Stimulated activated CD8-positive, alpha-beta memory T cell treated with anti-CD3 and anti-CD28 coated beads, Interleukin-7, amount 100 ng/mL, for 48 hours (primary cell): ENCODE measurements at places on chromosomes 6 and 20.

- no peak for DNase-seq
These were observed 6.7 kb downstream of the PTGIS start for GRCh38 chr20:49561256-49561655.

DNA sequence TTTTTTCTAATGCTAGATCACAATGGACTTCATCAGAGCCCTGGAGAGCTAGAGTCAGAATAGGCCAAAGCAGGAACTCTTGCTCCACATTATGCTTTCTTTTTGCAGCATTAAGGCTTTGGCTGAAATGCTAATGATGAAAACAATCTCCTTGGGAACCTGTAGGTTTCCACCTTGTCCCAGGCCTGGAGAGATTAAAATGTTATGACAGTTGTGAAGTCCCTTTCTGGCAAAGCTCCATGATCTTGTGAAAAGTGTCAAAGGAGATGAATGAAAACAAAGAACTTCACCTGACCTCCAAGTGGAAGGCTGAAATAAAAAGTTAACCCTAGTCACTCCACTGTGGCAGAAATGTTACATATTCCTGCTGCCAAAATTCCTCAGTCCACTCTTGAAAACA is 64.0 kb upstream of the LRRC1 start:
- no peak for DNase-seq

GRCh38 chr6:139591075-139591865 is 216.8 kb upstream of the CITED2 start:
- DNase-seq = no peak

DNA sequence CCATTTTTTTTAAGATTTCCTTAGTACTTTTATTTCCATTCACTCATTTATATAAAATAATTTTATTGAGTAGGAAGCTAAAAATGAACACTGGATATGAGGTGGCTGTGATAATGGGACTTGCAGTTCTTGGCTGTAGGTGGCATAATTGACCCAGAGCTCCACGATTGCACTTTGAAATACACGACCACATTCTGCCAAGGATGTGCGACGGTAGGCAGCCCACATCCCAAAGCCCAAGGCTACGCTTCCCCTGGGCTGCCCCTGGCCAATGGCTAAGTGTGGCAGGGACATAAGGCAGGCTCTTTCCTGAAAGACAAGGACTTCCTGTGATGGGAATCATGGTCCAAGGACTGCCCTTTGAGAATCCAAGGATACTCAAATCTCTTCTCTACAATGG is 43.7 kb upstream of the ADTRP start:
- DNase-seq = no peak

DNA sequence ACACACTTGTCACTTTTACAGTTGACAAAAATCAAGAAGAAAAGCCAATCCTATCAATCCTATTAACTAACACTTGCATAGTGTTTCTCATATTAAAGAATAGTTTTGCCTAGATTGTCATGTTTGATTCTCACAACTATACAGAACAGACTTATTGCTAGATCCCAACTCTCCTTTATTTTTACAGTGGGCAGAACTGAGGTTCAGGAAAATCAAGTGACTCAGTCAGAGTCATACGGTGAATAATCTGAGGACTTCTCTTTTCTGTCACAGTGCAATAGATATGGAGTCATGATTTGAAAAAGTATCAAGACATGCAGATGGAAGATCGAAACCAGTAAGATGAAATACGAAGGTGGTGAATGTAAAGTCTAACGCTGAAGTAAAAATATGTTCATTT is 195.1 kb upstream of the CITED2 start:
- DNase-seq = no peak

DNA sequence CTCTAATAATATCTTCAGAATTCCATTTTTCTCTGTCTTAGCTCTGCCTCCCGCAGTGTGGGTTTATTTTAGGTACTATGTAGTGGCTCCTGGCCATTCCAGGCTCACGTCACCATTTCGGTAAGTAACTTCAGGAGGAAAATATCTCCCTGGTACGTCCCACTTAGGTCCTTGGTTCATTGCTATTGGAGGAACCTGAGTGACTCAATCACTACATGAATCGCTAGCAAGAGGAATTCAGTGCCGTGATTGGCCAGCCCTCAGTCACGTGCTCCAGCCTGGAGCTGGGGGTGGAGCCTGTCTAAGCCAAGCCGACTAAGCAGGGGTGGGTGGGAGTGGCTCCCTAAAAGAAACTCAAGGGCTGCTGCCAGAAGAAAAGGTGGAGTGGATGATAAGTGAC is 67.3 kb upstream of the E2F3 start:
- no peak for DNase-seq

DNA sequence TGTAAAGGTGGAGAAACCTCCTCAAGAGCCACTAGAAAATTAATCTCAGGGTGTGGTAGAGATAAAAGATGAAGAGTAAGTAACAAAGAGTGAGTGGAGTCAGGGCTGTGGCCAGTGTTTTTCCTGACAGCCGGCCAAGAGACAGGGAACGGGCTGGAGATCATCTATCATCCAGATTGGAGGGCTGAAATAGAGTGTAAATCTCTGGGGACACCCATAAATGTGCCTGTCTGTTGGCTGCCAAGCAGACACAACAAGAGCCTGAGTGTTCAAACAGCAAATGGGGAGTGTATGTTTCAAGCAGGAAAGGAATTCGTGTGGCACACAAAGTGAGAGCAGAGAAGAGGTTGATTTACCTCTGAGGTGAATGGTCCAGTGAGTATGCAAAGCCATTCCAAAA is 326.4 kb upstream of the KHDRBS2 start:
- DNase-seq = no peak

DNA sequence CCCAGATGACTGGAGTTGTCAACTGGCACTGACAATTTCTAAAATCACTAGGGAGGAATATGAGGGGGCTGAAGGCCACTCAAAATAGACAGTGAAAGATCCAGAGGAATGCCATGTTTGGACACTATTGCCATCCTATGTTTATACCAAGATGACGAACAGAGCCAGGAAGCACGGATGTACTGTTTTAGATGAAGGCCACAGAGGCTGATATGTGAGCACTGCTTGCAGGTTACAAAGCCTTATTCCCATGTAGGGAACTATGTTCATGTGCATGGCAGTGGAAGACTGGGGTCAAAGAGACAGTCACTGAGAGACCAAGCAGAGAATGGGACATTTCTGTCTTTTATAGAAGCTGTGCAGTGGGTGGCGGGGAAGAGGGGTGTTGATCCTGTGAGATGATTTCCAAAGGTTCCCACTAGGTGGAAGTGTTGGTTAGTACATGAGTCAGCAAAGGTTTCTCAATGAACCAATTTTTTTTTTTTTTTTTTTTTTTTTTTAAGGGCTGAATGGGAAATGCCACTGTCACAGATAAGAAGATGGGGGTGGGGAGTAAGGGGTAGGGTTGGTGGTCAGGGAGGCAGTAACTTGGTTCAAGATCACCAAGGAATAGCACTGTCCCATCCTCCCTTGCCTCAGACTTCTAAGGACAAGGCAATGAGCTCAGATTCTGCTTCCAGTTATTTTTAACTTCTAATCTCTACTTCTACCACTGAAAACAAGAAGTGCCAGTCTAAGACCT is 46.7 kb upstream of the MOCS1 start:
- DNase-seq = no peak

DNA sequence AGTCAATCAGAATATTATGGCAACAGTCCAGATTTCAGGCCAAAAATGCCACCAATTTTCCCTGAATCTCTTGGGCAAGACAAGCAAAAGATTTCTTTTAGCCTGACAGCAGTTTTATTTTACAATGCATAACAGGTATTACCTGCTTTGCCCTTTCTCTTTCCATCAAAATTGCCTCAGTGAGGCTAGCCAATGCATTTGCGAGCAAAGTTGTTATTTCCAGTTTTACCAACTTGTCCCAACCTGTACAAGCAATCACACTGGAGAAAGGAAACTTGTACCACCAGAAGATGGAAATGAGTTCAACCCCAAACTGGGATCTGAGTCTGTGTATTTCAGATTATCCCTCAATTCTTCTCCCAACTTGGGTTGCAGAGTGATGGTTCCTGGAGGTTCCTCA is 279.9 kb upstream of the CDYL start:
- no peak for DNase-seq

- no peak for DNase-seq
These were observed 77.2 kb downstream of the BACH2 start for GRCh38 chr6:90219209-90219985.

DNA sequence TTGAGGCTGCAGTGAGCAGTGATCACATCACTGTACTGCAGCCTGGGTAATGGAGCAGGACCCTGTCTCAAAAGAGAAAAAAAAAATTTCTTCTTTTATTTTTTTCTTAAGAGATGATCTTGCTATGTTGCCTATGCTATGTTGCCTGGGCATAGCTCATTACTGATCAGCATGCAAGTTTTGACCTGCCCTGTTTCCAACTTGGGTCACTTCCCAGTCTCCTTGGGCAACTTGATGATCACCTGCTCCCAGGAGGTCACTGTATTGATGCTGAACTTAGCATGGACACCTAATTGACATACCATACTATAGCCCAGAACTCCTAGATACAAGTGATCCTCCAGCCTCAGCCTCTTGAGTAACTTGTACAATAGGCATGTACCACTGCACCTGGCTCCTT is 30.7 kb upstream of the NANP start:
- no peak for DNase-seq

DNA sequence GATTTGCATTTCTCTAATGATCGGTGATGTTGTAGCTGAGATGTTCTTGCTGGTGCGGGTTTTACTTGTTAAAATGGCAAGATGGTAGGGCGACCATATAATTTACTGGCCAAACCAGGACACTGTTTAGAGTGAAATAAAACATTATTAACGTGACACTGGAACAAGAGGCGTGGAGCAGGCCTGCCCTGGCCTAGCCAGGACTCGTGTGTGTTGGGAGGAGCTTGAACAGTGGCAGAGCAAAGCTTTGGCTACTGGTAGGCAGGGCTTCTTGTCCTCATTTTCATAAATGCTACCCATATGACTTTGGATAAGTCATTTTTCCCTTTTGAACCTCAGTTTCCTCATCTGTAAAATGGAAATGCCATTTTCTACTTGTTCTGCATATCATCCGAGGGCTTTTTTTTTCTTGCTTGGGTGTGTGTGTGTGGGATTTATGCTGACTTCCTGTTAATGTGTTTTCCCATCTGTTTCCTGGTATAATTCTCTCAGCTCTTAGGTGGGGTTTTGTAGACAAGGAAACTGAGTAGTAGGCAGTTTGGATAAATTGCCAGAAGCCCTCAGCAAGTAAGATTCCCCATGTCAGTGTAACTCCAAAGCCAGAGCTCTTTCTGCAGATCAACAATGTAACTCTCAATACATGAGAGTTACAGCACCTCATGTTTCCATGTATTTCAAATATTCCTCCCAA is 81.7 kb downstream of the TOX2 start:
- no peak for DNase-seq

DNA sequence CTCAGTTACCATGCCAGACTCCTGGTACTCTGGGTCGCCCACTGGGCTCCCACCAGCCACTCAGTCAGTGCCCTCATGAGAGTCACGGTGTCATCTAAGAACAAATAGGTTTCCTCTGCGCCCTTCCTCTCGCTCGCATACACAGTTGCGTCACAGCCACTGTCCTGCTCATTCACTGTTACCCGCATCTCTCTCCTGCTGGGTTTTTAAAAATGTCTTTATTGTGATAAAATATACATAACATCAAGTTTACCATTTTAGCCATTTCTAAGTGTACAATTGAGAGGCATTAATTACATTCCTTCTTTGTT is 4.0 kb downstream of the TEAD3 start:
- no peak for DNase-seq

DNA sequence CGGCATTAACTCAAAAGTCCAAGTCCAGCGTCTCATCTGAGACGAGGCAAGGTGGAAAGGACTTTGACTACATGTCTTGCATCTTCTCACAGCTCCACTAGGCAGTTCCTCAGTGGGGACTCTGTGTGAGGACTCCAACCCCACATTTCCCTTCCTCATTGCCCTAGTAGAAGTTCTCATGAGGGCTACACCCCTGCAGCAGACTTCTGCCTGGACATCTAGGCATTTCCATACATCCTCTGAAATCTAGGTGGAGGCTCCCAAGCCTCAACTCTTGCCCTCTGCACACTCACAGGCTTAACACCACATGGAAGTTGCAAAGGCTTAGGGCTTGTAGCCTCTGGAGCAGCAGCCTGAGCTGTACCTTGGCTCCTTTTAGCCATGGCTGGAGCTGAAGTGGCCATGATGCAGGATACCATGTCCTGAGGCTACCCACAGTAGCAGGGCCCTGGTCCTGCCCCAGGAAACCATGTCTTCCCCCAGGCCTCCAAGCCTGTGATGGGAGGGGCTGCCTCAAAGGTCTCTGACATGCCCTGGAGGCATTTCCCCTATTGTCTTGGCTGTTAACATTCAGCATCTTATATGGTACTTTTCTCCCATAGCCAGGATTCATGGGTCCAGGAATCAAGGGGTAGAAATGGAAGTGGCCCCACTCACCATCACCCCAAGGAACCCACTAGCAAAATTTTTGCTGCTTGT is 194.6 kb upstream of the KCNG1 start:
- no peak for DNase-seq

- no peak for DNase-seq
These were observed 51.5 kb upstream of the MTHFD1L start for GRCh38 chr6:150813993-150814359.

GRCh38 chr20:31894980-31895675 is 24.7 kb downstream of the TTLL9 start:
- no peak for DNase-seq

GRCh38 chr20:62238569-62239277 is 402 bp downstream of the OSBPL2 start:
- no peak for DNase-seq

- no peak for DNase-seq
These were observed 16.7 kb downstream of the TSBP1 start for GRCh38 chr6:32355018-32355417.

DNA sequence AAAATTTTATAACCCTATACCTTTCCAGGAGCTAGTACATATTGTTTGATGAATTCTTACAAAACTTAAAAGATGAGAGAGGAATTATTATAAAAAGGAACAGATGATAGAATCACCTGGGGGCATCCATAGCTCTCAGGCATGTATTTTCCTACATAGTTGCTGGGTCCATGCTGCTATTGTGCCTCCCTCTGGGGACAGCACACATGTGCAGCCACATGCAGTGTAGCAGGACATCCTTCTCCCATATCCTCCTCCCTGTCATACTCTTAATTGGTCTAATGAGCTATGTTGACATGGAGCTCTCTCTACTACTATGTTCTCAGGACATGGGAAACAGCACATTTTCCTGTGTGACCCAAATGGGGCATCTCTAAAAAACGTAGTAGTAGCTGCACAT is 898.2 kb upstream of the MAP3K7 start:
- DNase-seq = no peak

DNA sequence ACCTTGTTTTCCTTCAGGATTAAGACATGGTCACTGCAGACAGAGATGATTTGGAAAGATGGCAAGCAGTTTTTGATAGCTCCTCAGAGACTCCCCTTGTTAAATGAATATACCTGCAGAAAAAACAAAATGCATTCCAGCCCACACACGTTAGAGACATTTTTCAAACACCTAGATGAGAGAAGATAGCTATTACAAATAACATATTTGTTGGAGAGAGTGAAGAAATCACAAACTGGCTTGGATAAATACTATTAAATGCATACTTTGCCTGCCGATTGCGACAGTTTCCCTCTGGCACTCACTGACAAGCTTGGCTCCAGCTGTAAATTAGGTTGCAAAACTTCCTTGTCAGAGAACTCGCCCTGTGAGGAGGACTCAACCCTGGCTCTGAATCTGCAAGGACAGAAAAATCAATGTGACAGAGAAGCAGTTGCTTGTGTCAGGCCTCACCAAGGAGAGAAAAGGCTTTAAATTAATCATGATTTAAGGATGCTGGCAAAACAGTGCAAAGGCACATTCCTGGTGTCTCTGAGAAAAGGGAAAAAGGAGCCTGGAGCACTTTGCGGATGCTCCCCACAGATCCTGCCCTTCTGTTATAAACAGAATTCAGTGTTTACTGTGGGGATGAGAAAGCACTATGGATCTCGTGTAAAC is 423.7 kb upstream of the MARCKS start:
- no peak for DNase-seq

- DNase-seq = no peak
These were observed 49.7 kb downstream of the FIG4 start for GRCh38 chr6:109740787-109741186.
